Testis (tissue), 5 donors: ENCODE measurements at places on chromosomes 4 and X. TPM values are rescaled to one million over a fixed set of nuclear protein-coding genes. Genes with fewer than 3 reads are reported as not detected.

KCNE5 gene
- total RNA-seq, result 0.81 TPM

SLC9B1 gene
- total RNA-seq, result 27.2 TPM

MAGEA9B gene
- 24.6 TPM for total RNA-seq

KLHL13 gene
- 6.5 TPM for total RNA-seq

RBM47 gene
- 51.7 TPM for total RNA-seq

MAGED4B gene
- total RNA-seq, result 5.1 TPM

DUX4 gene
- total RNA-seq, result not detected

P2RY8 gene
- total RNA-seq, result 0.24 TPM

STPG2 gene
- total RNA-seq, result 2.7 TPM

GRK4 gene
- 33.8 TPM for total RNA-seq

TNIP3 gene
- 0.43 TPM for total RNA-seq

MAGEC2 gene
- 52.8 TPM for total RNA-seq

- H3K36me3 ChIP-seq, result no peaks in the 10 kb centered on the region
- no peaks in the 10 kb centered on the region for H3K27me3 ChIP-seq
- H3K4me1 ChIP-seq, result no peaks in the 10 kb centered on the region
- no peak overlapping the region for H3K4me3 ChIP-seq
- no peak for DNase-seq
Observed at GRCh38 chrX:42837101-42837726, 59.3 kb upstream of the PPP1R2C start.

DNA sequence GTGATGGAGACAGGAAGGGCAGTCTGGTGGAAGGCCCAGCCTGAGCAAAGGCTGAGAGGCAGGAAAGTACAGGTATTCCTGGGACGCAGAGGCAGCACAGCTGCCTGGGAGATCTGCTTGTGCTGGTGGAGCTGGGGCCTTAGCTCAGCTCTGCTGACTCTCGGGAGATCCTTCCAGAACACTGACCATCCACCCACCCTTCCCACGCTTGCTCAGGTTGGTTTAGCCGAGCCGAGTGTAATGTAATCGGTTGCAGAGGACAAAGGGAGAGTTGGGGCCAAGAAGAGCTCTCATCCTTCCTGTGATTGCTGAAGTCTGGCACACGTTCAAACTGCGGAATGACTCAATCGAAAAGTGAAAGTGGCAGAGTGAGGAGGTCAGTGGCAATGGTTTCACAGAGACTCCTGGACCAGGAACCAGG lies 43.1 kb upstream of the GPR78 start:
- H3K27ac ChIP-seq, result no peak overlapping the region
- DNase-seq, result peak; percentile 76
- H3K4me1 ChIP-seq, result peaks cover 7% of the 10 kb centered on the region
- H3K4me3 ChIP-seq, result no peak overlapping the region

DNA sequence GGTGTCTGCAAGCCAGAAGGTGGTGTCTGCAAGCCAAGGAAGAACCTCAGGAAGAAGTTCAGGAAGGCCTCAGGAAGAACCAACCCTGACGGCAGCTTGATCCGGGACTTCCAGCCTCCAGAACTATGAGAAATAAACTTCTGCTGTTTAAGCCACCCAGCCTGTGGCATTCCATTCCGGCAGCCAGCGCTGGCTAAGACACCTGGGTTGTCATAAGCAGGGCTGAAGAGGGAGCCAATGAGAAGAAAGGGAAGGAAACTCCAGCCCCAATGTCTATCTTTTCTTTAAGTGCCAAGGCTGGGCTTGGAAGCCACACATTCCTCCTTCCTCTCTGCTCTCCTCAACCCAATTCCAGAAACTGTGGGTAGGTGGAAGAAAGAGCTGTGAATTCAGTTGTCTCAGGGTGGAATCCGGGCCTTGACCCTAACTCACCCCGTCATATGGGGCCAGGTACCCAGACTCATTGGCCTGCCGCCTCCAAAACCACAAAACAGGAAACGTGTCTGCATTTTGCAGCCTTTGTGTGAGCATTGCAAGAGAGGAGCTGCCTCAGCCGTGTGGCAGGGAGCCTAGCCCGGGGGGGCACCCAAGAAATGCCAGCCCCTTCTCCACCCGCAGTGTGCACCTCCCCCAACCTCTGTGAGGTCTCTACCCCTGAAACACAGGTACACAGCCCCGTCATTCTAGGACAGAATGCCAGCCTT lies 26.8 kb downstream of the CRMP1 start:
- H3K27ac ChIP-seq, result no peak overlapping the region
- no peaks in the 10 kb centered on the region for H3K4me1 ChIP-seq
- no peak overlapping the region for H3K4me3 ChIP-seq
- no peaks in the 10 kb centered on the region for H3K36me3 ChIP-seq
- no peaks in the 10 kb centered on the region for H3K27me3 ChIP-seq

- no peaks in the 10 kb centered on the region for H3K4me1 ChIP-seq
- H3K36me3 ChIP-seq, result no peaks in the 10 kb centered on the region
- no peaks in the 10 kb centered on the region for H3K27me3 ChIP-seq
- DNase-seq, result no peak
- H3K4me3 ChIP-seq, result no peak overlapping the region
Observed at GRCh38 chr4:74628852-74629620, 165.3 kb downstream of the BTC start.

- no peaks in the 10 kb centered on the region for H3K36me3 ChIP-seq
- no peak overlapping the region for H3K27ac ChIP-seq
- DNase-seq, result no peak
- no peak overlapping the region for H3K4me3 ChIP-seq
Observed at GRCh38 chr4:39466747-39467146, 7.9 kb downstream of the LIAS start.

DNA sequence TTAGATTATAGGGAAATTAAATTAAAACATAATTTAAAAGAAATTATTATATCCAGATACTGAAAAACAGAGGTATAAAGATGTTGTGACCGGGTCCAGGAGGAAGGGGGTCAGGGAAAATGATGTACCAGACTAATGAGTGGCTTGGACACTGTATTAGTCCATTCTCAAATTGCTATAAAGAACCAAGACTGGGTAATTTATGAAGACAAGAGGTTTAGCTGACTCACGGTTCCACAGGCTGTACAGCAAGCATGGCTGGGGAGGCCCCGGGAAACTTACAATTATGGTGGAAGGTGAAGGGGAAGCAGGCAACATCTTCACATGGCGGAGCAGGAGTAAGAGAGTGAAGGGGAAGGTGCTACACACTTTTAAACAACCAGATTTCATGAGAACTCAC lies 3.4 kb upstream of the FAM9B start:
- no peaks in the 10 kb centered on the region for H3K4me1 ChIP-seq
- no peak for DNase-seq
- no peaks in the 10 kb centered on the region for H3K27me3 ChIP-seq
- no peak overlapping the region for H3K4me3 ChIP-seq
- H3K27ac ChIP-seq, result no peak overlapping the region

DNA sequence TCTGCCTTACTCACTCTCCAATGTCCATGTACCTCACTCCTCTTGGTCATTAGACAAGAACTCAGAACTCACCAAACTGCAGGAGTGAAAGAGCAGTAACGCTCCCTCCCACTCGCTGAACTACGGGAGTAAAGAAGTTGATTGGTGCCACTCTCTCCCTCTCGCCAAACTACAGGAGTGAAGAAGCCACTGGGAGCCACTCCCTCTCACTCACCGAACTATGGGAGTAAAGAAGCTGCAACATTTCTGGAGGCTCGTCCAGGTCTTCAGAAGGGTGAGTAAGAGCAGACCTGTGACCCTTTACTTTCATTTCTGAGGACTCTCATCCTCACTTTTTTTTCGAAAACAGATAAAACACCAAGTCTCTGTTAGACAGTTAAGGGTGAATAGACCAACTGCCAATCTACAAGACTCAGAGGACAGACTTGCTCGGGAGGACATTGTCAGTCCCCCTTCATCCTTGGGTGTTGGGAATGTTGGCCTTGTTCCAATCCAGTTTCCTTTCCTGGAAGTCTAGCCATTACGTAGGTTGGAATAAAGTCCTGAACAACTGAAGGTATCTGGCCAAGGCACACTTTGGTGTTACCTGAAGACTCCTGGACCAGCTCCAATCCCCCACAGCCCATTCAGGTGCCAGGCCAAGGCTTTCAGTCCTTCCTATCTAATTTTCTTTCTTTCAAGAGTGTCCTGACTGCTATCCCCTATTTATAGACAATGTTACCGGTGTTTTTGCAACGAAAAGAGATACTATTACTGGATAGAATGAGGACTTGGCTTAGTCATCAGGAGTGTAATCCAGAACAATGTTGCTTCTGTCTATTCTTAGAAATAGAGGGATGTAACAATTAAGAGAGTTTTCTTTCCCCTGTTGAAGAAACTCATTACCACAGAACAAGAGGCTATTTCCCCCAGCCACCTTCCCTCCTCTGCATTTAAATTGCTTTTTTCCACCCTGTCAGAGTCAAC lies 11.0 kb upstream of the COL25A1 start:
- H3K27ac ChIP-seq, result no peak overlapping the region
- no peak for DNase-seq
- H3K4me3 ChIP-seq, result no peak overlapping the region
- no peaks in the 10 kb centered on the region for H3K36me3 ChIP-seq
- H3K27me3 ChIP-seq, result no peaks in the 10 kb centered on the region
- H3K4me1 ChIP-seq, result no peaks in the 10 kb centered on the region

GRCh38 chrX:101407167-101407747 lies 468 bp downstream of the GLA start:
- H3K36me3 ChIP-seq, result no peaks in the 10 kb centered on the region
- no peaks in the 10 kb centered on the region for H3K27me3 ChIP-seq
- H3K4me3 ChIP-seq, result peak overlapping the region; percentile 73
- H3K4me1 ChIP-seq, result peaks cover 5% of the 10 kb centered on the region

GRCh38 chrX:7235071-7235470 lies 87.1 kb upstream of the PUDP start:
- no peaks in the 10 kb centered on the region for H3K4me1 ChIP-seq
- H3K27ac ChIP-seq, result no peak overlapping the region
- DNase-seq, result no peak
- no peak overlapping the region for H3K4me3 ChIP-seq
- H3K27me3 ChIP-seq, result no peaks in the 10 kb centered on the region
- H3K36me3 ChIP-seq, result no peaks in the 10 kb centered on the region

- peak; percentile 82 for DNase-seq
- no peaks in the 10 kb centered on the region for H3K4me1 ChIP-seq
- H3K4me3 ChIP-seq, result no peak overlapping the region
- no peaks in the 10 kb centered on the region for H3K36me3 ChIP-seq
Observed at GRCh38 chr4:147518846-147519767, 38.2 kb downstream of the EDNRA start.

DNA sequence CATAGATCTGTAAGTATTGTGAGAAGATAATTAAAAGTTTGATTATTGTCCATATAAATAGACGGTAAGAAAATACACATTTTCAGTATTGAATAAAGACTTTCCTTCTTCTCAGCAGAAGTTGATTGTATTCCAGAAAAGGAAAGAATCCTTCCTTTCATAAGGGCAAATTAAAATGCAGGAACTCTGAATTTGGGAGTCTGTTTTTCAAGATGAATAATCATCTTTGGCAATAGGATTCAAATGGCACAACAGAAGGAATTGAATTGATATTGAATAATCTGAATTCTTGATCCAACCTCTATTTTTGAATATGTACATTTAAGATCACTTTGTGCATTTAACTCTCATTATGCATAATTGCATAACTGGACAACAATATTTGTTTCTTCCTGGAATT lies 149.3 kb downstream of the DMD start:
- no peak for DNase-seq
- no peaks in the 10 kb centered on the region for H3K36me3 ChIP-seq
- no peak overlapping the region for H3K4me3 ChIP-seq
- H3K27ac ChIP-seq, result no peak overlapping the region
- H3K4me1 ChIP-seq, result no peaks in the 10 kb centered on the region

DNA sequence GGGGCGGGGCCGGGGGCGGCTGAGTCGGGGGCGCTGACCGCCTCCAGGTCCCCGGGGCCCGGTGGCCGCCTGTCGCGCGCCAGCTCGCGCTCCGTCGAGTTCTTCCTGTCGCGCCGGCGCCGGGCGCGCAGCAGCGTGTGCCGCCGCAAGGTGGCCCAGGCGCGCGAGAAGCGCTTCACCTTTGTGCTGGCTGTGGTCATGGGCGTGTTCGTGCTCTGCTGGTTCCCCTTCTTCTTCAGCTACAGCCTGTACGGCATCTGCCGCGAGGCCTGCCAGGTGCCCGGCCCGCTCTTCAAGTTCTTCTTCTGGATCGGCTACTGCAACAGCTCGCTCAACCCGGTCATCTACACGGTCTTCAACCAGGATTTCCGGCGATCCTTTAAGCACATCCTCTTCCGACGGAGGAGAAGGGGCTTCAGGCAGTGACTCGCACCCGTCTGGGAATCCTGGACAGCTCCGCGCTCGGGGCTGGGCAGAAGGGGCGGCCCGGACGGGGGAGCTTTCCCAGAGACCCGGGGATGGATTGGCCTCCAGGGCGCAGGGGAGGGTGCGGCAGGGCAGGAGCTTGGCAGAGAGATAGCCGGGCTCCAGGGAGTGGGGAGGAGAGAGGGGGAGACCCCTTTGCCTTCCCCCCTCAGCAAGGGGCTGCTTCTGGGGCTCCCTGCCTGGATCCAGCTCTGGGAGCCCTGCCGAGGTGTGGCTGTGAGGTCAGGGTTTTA lies 1.5 kb downstream of the ADRA2C start:
- H3K4me1 ChIP-seq, result peaks cover 4% of the 10 kb centered on the region
- H3K4me3 ChIP-seq, result peak overlapping the region; percentile 26
- no peaks in the 10 kb centered on the region for H3K36me3 ChIP-seq
- DNase-seq, result peak; percentile 27

- no peaks in the 10 kb centered on the region for H3K27me3 ChIP-seq
- no peaks in the 10 kb centered on the region for H3K36me3 ChIP-seq
- H3K4me1 ChIP-seq, result no peaks in the 10 kb centered on the region
- no peak overlapping the region for H3K4me3 ChIP-seq
Observed at GRCh38 chrX:39796856-39797255, 300.9 kb downstream of the BCOR start.

DNA sequence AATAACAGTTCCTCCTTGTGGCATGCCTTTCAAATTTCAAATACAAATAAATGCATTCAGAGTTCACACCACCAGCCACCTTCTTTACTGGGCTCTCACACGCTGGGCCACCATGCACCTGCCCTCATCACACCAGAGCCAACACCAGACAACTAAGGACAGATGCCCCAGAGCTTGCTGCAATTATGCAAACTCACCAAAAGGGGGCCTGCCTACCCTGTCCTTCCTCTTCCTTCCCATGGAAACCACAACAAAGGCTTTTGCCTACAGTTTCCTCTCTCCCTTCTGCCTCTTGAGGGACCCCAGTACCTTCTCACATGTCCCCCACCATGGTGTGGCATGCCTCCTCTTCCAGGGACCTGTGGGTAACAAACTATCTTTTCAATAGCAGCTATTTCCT lies 1333.9 kb upstream of the TENM3 start:
- DNase-seq, result no peak
- H3K4me3 ChIP-seq, result no peak overlapping the region
- no peaks in the 10 kb centered on the region for H3K4me1 ChIP-seq

DNA sequence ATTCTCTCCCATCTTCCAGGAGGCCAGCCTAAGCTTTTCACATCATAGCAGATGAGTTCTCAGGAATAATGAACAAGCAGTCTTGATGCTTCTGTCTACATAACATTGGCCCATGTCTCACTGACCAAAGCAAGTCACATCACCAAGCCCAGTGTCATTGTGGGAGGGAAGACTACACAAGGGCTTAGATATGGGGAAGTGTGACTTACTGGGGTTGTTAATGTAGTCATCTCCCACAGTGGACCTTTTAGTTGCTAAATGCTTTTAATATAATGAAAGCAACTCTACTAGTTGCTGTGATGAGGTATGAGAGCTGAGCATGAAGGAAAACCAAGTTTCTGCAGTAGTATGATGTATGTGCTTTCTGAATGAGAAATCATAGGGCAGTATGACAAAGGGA lies 40.5 kb downstream of the TSPAN7 start:
- no peaks in the 10 kb centered on the region for H3K4me1 ChIP-seq
- no peaks in the 10 kb centered on the region for H3K27me3 ChIP-seq
- no peak for DNase-seq

- H3K4me3 ChIP-seq, result no peak overlapping the region
- no peak overlapping the region for H3K27ac ChIP-seq
- no peaks in the 10 kb centered on the region for H3K27me3 ChIP-seq
- DNase-seq, result no peak
Observed at GRCh38 chr4:138193963-138194362, 48.2 kb downstream of the SLC7A11 start.
